Pancreas (tissue), 10 donors: ENCODE measurements at places on chromosomes 7 and 10. TPM values are rescaled to one million over a fixed set of nuclear protein-coding genes. Genes with fewer than 3 reads are reported as not detected.

- no peak for DNase-seq
- H3K27ac ChIP-seq: no peak overlapping the region
- H3K27me3 ChIP-seq: no peaks in the 10 kb centered on the region
- H3K4me3 ChIP-seq: peak overlapping the region; percentile 38
- no peaks in the 10 kb centered on the region for H3K36me3 ChIP-seq
These were observed 29.4 kb upstream of the JAKMIP3 start for GRCh38 chr10:132036153-132036886.

- no peak overlapping the region for H3K27ac ChIP-seq
- DNase-seq: no peak
- no peaks in the 10 kb centered on the region for H3K36me3 ChIP-seq
- no peaks in the 10 kb centered on the region for H3K27me3 ChIP-seq
These were observed 40.9 kb downstream of the RHOBTB1 start for GRCh38 chr10:60903096-60903495.

RELN gene
- 1.00 TPM for total RNA-seq

- H3K27me3 ChIP-seq: peaks cover 9% of the 10 kb centered on the region
- no peaks in the 10 kb centered on the region for H3K4me1 ChIP-seq
- no peak for DNase-seq
- no peaks in the 10 kb centered on the region for H3K36me3 ChIP-seq
These were observed 110.8 kb upstream of the PTN start for GRCh38 chr7:137454246-137454724.

DNA sequence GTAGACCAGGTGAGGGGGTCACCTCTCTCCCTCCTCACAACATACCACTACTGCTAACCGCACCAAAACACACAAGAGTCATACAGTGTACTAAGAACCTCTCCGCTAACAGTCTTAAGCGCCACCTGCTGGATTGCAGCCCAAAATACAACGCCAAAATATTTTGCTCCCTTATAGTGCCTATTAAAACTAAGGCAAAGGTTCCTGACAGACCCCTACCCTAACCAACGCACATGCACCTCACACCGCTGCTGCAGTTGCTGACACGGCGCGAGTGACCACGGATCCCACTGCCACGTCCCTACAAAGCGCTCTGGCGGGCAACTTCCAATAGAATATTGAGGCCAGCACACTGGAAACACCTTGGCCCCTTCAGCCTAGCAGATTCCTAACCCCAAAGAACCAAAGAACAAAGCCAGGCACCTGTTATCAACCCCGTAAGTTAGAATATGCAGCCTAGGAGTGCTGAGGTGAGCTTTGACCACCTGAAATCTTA is 563.6 kb upstream of the SEMA3D start:
- H3K4me1 ChIP-seq: no peaks in the 10 kb centered on the region
- peak; percentile 31 for DNase-seq
- H3K27me3 ChIP-seq: peaks cover 10% of the 10 kb centered on the region
- H3K36me3 ChIP-seq: no peaks in the 10 kb centered on the region

KAT6B gene
- 24.5 TPM for total RNA-seq

GRCh38 chr7:118183428-118183785 is 557 bp upstream of the LSM8 start:
- no peaks in the 10 kb centered on the region for H3K36me3 ChIP-seq
- no peaks in the 10 kb centered on the region for H3K27me3 ChIP-seq
- DNase-seq: no peak

CUBN gene
- total RNA-seq: 1.1 TPM

CC2D2B gene
- 0.55 TPM for total RNA-seq

PNLIPRP1 gene
- total RNA-seq: 4,467 TPM

ZDHHC6 gene
- total RNA-seq: 10.2 TPM

HMX2 gene
- not detected for total RNA-seq

GRCh38 chr10:110918269-110918642 is 724 bp downstream of the BBIP1 start:
- H3K27me3 ChIP-seq: no peaks in the 10 kb centered on the region
- peak overlapping the region; percentile 98 for H3K27ac ChIP-seq
- H3K36me3 ChIP-seq: no peaks in the 10 kb centered on the region
- peak overlapping the region; percentile 33 for H3K4me3 ChIP-seq

WAC gene
- total RNA-seq: 41.7 TPM

- no peaks in the 10 kb centered on the region for H3K36me3 ChIP-seq
- no peaks in the 10 kb centered on the region for H3K4me1 ChIP-seq
- DNase-seq: no peak
- H3K27me3 ChIP-seq: no peaks in the 10 kb centered on the region
- H3K27ac ChIP-seq: no peak overlapping the region
- no peak overlapping the region for H3K4me3 ChIP-seq
These were observed 186.2 kb downstream of the HECW1 start for GRCh38 chr7:43298617-43299016.

- no peak overlapping the region for H3K4me3 ChIP-seq
- H3K36me3 ChIP-seq: no peaks in the 10 kb centered on the region
- H3K4me1 ChIP-seq: no peaks in the 10 kb centered on the region
- peaks cover 3% of the 10 kb centered on the region for H3K27me3 ChIP-seq
- H3K27ac ChIP-seq: no peak overlapping the region
These were observed 24.8 kb upstream of the SFMBT2 start for GRCh38 chr10:7435674-7436073.

- peak; percentile 49 for DNase-seq
- H3K27ac ChIP-seq: no peak overlapping the region
- H3K27me3 ChIP-seq: no peaks in the 10 kb centered on the region
- no peaks in the 10 kb centered on the region for H3K4me1 ChIP-seq
- no peak overlapping the region for H3K4me3 ChIP-seq
These were observed 41.1 kb downstream of the STK32C start for GRCh38 chr10:132266594-132267161.

DNA sequence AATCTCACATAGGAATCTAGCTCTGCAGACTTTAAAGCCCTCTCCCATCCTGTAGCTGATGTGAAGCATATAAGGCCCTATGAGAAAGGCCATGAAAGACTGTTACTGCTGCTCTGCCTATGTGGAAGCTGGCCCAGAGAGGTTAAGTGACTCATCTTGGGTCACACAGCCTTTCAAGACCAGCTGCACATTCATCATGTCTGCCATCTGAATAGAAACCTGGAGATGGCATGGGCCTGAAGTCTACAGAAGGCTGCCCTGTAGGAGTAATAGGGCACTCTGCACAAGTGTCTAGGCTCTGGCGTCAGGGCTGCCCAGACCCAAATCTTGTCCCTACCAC is 59.4 kb upstream of the COL13A1 start:
- H3K27me3 ChIP-seq: no peaks in the 10 kb centered on the region
- H3K36me3 ChIP-seq: no peaks in the 10 kb centered on the region
- no peak overlapping the region for H3K4me3 ChIP-seq
- no peaks in the 10 kb centered on the region for H3K4me1 ChIP-seq
